OCI-M1 (cell line): ENCODE measurements at places on chromosomes 3 and 15.

GRCh38 chr3:137766041-137766875 lies 2.1 kb downstream of the SOX14 start:
- DNase-seq, result no peak

DNA sequence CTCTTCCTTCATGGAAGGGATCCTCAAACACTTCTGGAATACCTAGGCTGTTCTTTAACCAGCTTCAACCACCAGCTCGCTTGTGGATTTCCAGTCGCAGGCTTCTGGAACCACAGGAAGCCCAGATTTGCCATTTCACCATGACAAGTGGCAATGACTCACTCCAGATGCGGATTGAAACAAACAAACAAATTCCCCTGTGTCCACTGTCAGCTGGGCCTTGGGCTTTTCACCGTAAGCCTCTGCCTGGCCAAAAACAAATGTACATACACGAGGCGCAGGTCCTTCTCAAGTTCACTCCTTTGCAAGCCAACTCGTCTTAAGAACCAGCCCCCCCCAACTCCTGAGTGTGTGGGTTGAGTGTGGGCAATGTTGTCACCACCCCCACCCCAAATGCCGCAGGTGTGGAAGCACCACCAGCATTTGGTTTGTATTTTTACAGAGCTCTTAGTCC lies 8.8 kb downstream of the BCL6 start:
- no peak for DNase-seq

DNA sequence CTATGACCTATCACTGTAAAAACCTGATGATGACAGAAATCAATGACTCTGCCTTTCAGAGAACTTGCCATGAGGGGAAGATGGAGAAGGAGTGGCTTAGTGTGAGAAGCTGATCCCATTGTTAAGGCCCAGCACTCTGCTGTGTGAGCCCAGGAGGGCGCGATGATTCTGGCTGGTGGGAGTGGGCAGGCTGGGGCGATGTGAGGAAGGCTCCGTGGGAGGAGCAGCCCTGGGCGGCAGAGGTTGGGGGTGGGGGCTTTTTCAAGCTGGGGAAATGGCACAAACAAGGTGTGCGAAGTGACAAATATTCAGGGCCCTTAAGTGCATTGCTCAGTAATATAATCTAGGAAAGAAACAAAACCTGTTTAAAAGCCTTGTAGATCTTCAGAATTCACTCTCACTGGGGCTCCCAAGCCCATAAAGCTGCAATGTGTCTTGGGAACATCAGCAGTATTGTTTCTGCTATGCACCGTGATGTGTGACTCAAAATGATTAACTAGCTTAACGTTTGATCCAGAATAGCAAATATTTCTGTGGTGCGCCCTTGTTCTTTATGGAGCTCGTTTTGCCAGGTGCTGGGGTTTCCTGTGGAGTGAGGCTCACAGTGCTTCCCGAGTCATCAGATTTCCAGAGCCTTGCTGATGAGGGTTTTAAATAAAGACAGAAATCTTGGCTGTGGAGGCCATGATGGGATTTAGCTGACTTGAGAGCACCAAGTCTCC lies 141.0 kb downstream of the CHDH start:
- no peak for DNase-seq

- DNase-seq, result no peak
These were observed 60.5 kb upstream of the KY start for GRCh38 chr3:134711284-134711683.

- no peak for DNase-seq
These were observed 11.3 kb downstream of the PRICKLE2 start for GRCh38 chr3:64213962-64214379.

DNA sequence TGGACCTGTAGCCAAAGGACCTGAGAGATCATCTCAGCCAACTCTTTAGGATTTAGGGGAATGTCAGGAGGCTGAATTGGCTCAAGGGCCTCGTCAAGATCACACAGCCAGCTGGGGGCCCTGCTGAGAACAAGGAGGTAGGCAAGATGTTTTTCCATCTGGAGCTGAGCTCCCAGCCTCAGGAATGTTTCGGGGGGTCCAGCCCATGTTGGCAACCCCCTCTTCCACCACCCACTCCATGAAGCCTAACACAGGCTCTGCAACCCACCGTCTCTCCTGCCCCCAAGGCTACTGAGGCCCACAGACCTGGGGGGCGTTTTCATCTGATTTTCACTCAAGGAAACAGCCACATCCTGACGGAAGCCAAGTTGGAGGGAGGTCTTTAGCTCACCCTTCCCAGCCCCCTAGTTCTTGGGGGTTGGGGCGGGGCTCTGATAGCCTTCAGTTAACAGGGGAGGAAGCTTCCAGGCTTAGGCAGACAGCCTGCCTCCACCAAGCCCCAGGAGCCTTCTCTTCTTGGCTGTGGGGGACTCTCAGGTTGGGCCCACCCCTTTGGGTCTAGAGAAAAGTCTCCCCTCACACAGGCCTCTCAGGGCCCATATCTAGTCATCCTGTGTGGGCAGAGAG lies 48.8 kb downstream of the EPHB3 start:
- DNase-seq, result no peak

DNA sequence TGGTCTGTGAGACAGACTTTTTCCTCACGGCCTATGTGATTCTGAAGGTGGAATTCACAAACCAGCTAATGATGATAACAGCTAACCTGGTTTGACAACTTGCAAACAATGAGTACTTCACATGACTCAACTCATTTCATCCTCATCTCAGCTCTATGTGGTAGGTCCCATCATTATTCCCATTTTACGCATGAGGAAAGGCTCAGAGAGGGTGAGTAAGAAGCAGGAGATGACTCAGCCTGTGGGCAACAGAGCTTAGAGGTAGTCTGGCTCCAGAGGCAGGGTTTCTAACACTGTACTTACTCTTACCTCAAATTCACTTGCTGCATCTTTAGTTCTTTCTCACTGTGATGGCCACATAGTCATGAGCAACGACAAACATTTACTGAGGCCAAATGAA lies 25.8 kb upstream of the PSMD6 start:
- DNase-seq, result no peak
